ENCODE measurements at places on chromosomes 6 and 20.

- no peak for DNase-seq
Observed at GRCh38 chr20:38586181-38586525, 5.2 kb downstream of the ADIG start.

GRCh38 chr6:157537556-157537955 is 156.6 kb downstream of the ZDHHC14 start:
- peak; percentile 23 for DNase-seq

DNA sequence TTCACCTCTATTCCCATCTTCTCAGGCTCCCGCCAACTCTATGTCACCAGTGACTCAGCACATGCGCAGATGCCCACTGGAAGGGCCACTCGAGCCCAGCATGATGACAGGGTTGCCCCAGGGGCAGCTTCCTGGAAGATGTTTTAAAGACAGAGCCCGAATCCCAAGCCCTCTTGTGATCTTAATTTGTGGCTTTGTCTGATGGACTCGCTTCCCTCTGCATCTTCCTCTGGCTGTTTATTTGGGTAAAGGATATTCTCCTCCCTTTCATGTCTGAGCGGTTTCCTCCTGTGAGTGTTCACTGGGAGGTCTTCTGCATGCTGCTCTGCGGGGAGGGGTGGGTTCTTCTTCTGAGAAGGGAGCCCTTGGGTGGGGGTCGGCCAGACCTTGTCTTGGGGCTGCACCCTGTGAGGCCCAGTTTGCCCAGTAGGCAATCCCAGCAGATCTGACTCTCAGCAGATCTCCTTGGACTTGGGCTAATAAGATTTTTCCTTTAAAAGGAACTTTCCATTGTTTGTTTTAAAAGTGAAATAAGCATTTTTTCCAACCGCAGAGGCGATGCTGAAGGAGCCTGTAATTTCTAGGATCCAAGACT is 401.0 kb downstream of the CDC5L start:
- DNase-seq, result no peak

DNA sequence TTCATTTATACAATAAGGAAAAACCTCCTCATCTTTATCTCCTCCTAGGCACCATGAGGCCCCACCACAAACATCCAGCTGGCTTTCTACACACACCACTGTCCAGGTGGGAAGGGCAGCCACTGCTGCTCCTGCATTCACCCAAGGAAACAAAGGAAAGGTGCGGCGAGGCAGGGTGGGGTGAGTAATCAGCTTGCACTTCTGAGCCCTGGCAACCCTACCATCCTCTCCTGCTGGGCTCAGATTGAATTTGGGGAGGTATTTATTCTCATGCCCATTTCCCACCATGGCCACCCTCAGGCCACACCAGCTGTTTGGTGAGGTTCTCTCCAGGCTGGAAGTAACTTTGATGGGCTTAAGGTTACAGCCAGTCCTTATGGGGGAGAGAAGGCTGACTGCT is 31.2 kb upstream of the SPDEF start:
- no peak for DNase-seq

DNA sequence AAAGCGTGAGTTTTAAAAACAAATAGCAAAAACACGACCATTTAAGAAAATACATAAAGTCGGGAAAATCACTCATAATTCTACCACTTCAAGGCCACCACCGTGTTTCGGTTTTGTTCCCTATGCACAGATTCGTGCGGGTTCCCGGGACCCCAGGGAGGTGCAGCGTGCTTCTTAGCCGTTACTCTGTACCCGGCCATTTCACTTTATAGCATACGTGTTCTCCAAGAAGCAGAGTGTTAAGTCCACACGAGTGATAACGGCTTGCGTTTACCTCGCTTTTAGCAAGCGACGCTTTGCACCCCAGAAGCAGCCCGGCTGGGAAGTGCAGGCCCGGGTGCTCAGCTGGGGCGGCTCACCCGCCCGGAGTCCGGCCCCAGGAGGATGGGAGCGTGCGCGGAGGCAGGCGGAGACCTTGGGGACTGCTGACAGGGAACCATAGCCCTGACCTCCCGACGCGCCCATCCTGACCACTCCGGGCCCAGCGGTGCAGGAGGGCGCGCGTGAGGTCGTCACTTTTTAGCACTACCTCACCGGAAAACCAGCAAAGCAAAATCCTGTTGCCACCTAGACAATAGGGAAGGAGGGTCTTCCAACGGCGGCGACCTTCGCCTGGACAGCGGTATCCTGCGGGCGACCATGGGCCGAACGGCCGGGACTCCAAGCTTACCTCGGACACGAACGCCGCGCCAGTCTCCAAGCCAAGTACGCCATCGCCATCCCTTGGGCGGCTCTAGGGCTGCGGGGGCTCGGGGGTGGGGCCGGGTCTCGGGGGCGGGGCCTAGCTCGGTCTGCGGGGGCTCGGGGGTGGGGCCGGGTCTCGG is at the start of gene ECI2:
Gene ECI2 (minus strand): TSS at position 735 of the 824 bp plus-strand sequence. CDS start 15 bp downstream, at position 720.
- DNase-seq, result peak; percentile 62

DNA sequence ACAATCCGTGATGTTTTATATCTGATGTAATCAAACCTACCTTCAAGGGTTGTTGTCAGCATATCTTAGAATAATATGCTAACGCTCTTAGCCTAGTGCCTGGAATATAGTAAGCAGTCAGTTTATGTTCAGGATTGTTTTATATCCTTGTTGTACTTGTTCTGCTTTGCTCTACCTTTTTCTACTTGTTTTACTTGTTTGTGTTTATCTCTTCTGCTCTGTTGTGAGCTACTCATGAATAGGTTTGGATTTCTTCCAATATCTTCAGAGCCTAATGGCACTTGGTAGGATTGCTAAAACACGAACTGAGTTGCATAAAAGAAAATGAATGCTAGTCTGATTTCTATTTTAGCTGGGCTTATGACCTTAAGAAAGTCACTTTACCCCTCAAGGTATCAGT is 40.1 kb downstream of the DNAH8 start:
- no peak for DNase-seq

DNA sequence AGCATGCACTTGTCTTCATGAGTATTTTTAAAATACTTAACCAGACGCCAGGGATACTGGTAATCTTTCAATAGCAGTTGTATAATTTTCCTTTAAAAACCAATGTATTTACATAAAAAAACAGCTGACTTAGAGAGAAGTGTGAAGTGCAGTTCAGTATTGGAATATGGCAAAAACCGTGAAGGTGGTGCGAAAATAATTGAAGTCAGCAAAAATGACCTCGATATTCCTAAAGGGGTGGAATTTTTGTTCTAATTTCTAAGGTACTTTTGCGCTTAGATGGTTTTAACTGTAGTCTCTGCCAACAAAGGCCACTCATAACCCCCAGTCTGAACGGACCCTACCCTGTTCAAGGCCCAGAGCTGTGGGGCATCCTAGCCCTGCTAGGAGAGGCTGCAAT is 25.3 kb downstream of the GNAS-AS1 start:
- no peak for DNase-seq

DNA sequence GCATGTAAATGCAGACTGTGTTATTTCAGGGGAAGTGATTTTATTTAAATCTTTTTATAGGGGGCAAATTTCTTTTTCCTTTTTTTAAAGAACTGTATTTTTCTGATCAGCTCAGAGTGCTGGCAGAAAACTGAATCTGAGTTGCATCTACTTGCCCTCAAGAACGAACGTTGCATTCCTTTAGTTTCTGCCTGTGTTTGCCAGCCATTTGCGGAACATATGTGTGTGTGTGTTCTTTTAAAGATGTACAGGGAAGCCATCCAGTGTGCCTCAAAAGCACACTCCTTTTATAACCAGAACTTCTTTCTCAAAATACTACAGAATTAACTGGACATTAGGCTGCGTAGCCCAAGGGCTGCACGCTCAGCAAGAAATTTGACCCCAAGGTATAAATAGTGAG is 25.8 kb upstream of the INSM1 start:
- DNase-seq, result peak; percentile 46

DNA sequence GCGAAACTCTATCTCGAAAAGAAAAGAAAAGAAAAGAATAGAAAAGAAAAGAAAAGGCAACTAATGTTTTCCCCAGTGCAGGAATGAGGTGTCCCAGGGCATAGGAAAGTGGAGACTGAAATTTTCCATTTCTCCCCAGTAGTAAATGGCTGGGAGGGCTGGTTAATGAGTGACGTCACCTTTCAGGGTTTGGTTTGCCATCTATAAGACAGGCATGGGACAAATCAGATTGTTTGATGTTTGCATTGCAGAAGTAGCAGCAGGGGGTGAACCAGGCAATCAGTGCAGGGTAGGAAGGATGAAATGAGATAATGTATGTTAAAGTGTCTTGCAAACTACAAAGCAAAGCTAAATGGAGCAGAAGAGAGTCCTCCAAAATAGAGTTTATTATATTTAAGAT is 533.4 kb downstream of the PKHD1 start:
- DNase-seq, result no peak

- DNase-seq, result no peak
Observed at GRCh38 chr20:15772826-15773225, 800.4 kb downstream of the KIF16B start.

- peak; percentile 90 for DNase-seq
Observed at GRCh38 chr6:149922642-149923326, at the start of gene RAET1G. Gene RAET1G (minus strand): TSS chr6:149923121. CDS start chr6:149923010, 111 bp downstream.

- peak; percentile 13 for DNase-seq
Observed at GRCh38 chr6:66336176-66336575, 629.1 kb upstream of the EYS start.

DNA sequence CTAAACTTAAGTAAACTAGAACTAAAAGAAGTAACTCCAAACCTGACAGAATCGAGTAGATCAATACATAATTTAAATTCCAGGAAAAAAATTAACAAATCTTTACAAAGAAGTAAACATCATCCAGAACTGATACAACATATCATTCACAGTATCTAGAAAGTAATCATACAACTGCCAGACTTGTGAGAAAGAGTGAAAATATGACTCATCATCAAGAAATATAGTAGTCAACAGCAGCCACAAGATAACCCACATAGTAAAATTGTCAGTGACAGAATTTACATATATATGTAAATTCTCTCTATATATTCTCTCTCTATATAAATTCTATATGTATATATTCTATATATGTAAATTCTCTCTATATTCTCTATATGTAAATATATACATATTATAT is 242.8 kb upstream of the RGS17 start:
- no peak for DNase-seq

DNA sequence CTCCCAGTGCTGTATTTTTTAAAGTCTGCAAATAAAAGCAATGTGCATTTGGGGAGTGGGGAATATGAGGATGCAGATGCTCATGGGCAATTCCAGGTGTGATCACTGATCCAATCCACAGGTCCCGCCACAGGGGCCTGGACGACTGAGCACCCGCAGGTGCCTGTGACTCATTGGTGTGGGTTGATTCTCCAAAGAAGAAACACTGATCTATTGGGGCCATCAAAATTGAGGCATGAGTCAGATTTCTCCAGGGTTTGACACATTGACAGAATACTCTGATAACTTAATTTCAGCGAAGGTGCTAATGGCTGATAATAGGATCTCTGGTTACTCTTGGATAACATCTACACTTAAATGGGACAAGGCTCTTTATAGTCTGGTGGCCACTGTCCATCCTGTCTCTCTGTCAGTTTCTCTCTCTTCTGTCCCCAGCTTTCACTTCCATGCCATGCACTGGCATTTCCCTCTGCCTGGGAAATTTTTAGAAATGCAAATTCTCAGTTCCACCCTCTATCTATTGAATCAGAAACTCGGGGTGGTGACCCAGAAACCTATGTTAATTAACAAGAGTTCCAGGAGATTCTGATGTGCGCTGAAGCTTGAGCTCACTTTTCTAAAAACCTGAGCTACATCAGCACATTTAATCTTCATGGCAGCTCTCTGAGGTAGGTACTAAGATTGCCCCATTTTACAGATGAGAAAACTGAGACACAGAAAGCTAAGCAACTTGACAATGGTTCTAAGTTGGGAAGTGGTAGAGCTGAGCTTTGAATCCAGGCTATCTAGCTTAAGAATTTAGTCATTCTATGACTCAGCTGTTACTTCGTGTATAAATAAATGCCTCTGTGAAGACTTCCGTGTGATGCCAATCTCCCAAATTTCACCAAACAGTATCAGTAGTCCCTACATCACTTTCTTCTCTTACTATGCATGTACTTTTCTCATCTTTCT is 10.2 kb upstream of the RCAN2 start:
- DNase-seq, result no peak

DNA sequence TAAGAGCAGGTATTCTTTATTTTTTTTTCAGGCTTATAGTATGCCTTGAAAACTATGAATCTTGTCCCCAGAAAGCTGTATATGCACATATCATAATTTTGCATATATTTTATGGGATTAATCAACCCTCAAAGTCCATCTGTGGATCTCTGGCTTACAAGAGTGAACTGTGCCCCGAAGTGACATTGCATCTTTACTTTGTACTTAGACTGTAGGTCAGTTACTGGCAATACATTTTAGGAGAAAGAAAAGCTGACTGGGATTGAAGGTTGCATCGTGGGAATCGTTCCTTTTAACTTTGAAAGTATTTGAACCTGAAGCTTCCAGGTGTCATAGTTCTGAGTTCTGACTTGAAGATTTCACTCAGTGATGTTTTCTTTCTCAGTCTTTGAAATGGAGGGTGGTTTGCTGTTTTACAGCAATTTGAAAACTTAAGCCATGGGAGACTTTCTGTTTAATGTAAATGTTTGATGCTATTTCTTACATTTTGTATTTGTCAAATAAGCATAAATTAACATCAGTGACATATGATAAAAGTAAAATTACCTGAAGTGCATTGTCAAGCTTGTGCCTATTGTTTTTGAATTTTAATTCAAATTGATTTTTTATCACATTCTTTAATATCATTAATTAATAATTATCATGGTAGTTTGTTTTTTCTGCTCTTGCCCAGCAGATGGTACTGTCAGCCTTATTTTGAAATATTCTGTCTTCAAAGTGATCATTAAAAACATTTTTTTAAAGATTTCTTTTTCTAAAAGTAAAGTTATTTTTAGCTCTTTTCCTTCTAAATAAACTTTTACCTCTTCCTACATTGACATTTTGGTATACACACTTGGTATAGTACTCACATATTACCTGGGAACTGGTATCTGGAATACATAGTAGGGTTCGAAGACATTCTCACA is 29.0 kb downstream of the L3MBTL3 start:
- no peak for DNase-seq

- no peak for DNase-seq
Observed at GRCh38 chr6:17093686-17094085, 8.2 kb upstream of the STMND1 start.

DNA sequence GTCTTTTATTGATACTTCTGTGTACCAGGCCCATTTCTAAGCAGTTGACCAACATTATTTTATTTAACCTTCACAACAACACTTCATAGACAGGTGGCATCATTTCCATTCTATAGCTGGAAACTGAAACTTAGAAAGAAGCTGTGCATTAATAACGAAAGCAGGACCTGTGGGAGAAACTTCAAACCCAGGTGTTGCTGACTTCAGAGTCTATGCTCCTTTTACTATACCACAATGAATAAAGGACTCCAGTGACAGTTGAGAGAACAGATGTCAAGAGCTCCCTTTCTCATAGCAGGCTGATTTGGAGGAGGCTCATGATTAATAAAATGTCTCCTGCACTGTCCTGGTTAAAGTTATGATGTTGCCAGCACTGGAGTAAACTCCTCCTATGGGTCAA is 56.6 kb upstream of the POU3F2 start:
- no peak for DNase-seq

- DNase-seq, result no peak
Observed at GRCh38 chr6:124066946-124067552, 263.4 kb downstream of the NKAIN2 start.
